ENCODE measurements at places on chromosomes 5 and 9. TPM values are rescaled to one million over a fixed set of nuclear protein-coding genes. Genes with fewer than 3 reads are reported as not detected.

Gene PCDHB15
- total RNA-seq: 0.38 TPM

Gene INSYN2B
- total RNA-seq: not detected

Gene ADGRD2
- not detected for total RNA-seq

Gene JAKMIP2
- 0.40 TPM for total RNA-seq

Gene SPOCK1
- 0.40 TPM for total RNA-seq

Gene NEUROG1
- not detected for total RNA-seq

Gene ABCA2
- 61.2 TPM for total RNA-seq

Gene SVEP1
- 1.7 TPM for total RNA-seq

Gene SPINK7
- not detected for total RNA-seq

Gene PLCXD3
- total RNA-seq: 1.2 TPM

Gene BHMT2
- total RNA-seq: 374 TPM

Gene PCDHB10
- total RNA-seq: 0.28 TPM

Gene TMC1
- 0.18 TPM for total RNA-seq

Gene MYMK
- not detected for total RNA-seq

Gene MARCHF11
- total RNA-seq: not detected

Gene KIF12
- 18.5 TPM for total RNA-seq

Gene CDKN2B
- total RNA-seq: 0.93 TPM

Gene PRSS3
- 5.3 TPM for total RNA-seq

Gene IRX4
- total RNA-seq: not detected

Gene KIF4B
- total RNA-seq: not detected

Gene FAXDC2
- 83.6 TPM for total RNA-seq

Gene TMEM252
- not detected for total RNA-seq

Gene GGTA1
- total RNA-seq: 1.2 TPM

Gene SEMA6A
- total RNA-seq: 7.9 TPM

Gene SPINK6
- not detected for total RNA-seq

Gene SPATA31E1
- total RNA-seq: not detected

Gene TPPP
- total RNA-seq: 4.1 TPM

Gene ENHO
- total RNA-seq: 3.9 TPM

Gene EIF4E1B
- not detected for total RNA-seq
